Activated T-helper 2 cell treated with anti-CD3 and anti-CD28 coated beads, Interferon-gamma antibody, Interleukin-2, Interleukin-4, amounts not matched to agents 10 μg/mL and 5 μg/mL and 100 μg/mL, durations not matched to agents 14 hours and 24 hours and 36 hours (primary cell): ENCODE measurements at places on chromosomes 2 and 18. TPM values are rescaled to one million over a fixed set of nuclear protein-coding genes. Genes with fewer than 3 reads are reported as not detected.

The MC2R gene
- not detected in 2 replicates for total RNA-seq

The PROKR1 gene
- not detected in 2 replicates for total RNA-seq

The ABCB11 gene
- total RNA-seq: 0.02 TPM in 1 of 2 replicates, not detected in the other

The DCDC2C gene
- total RNA-seq: not detected in 2 replicates

The IL18R1 gene
- 61.9 and 68.2 TPM in 2 replicates for total RNA-seq

The LYPD6 gene
- not detected in 2 replicates for total RNA-seq

The PARD6G gene
- total RNA-seq: 0.21 and 0.23 TPM in 2 replicates

The FBXO48 gene
- total RNA-seq: 1.3 TPM in 2 replicates
